ENCODE measurements at places on chromosomes 7 and 10. TPM values are rescaled to one million over a fixed set of nuclear protein-coding genes. Genes with fewer than 3 reads are reported as not detected.

Gene PTPRE
- total RNA-seq, result 16.7 TPM

Gene SH2D4B
- not detected for total RNA-seq

Gene SAMD9
- total RNA-seq, result 4.0 TPM

Gene CYP2C18
- total RNA-seq, result not detected

Gene OPN4
- 0.17 TPM for total RNA-seq

Gene C10orf62
- 0.41 TPM for total RNA-seq

Gene WDR86
- not detected for total RNA-seq

Gene NEURL1
- not detected for total RNA-seq

Gene MYO3A
- 4.5 TPM for total RNA-seq

Gene MIOS
- 24.3 TPM for total RNA-seq

Gene OGDHL
- 13.9 TPM for total RNA-seq

Gene SLC26A3
- total RNA-seq, result not detected

Gene AKR1C4
- not detected for total RNA-seq

Gene RBP4
- total RNA-seq, result not detected

Gene PRR15
- 4.2 TPM for total RNA-seq

Gene MSMB
- not detected for total RNA-seq

Gene ZNF425
- total RNA-seq, result 2.9 TPM

Gene BTBD16
- total RNA-seq, result 0.88 TPM

Gene EVX1
- total RNA-seq, result not detected

Gene EBLN1
- total RNA-seq, result not detected

Gene HTRA1
- total RNA-seq, result 42.1 TPM

Gene CYP2C9
- total RNA-seq, result not detected

Gene FAM241B
- total RNA-seq, result 14.2 TPM

Gene UCN3
- total RNA-seq, result not detected

Gene AGBL3
- 0.81 TPM for total RNA-seq

Gene LRGUK
- total RNA-seq, result not detected

Gene ATG9B
- total RNA-seq, result 0.68 TPM

Gene PDSS1
- total RNA-seq, result 8.5 TPM

Gene H2BK1
- total RNA-seq, result not detected

Gene ZNF12
- 7.2 TPM for total RNA-seq

Gene ABCB1
- 9.0 TPM for total RNA-seq

Gene IKZF1
- total RNA-seq, result not detected

Gene SP4
- 2.5 TPM for total RNA-seq

Gene ASB4
- total RNA-seq, result not detected

Gene PALD1
- total RNA-seq, result 1.6 TPM

Gene CTAGE15
- total RNA-seq, result not detected

Gene RTKN2
- 4.9 TPM for total RNA-seq

Gene HYAL4
- total RNA-seq, result not detected

Gene PNLIP
- not detected for total RNA-seq

Gene ETV1
- total RNA-seq, result 2.5 TPM

Gene ACBD7
- total RNA-seq, result 7.5 TPM

Gene TMEM213
- total RNA-seq, result not detected

Gene CALHM1
- total RNA-seq, result not detected

Gene HIPK2
- total RNA-seq, result 24.4 TPM

Gene ADAM12
- total RNA-seq, result 14.0 TPM

Gene GIMAP5
- not detected for total RNA-seq

Gene ENKUR
- not detected for total RNA-seq

Gene PDZD7
- 5.3 TPM for total RNA-seq

Gene SOSTDC1
- total RNA-seq, result 0.26 TPM

Gene GPAM
- 5.0 TPM for total RNA-seq

Gene NKX2-3
- 2.5 TPM for total RNA-seq

Gene NT5C2
- 30.0 TPM for total RNA-seq

Gene AKR1C8
- total RNA-seq, result not detected

Gene TRIM50
- total RNA-seq, result not detected

Gene OR6B1
- not detected for total RNA-seq

Gene TRPV5
- total RNA-seq, result not detected

Gene MYOZ1
- not detected for total RNA-seq
